RPMI7951 (cell line): ENCODE measurements at places on chromosomes 12 and 14.

GRCh38 chr14:72528059-72528862 lies 365.6 kb downstream of the DPF3 start:
- DNase-seq = peak; percentile 81

- no peak for DNase-seq
Measured at GRCh38 chr12:94206886-94207285, 58.5 kb downstream of the PLXNC1 start.

DNA sequence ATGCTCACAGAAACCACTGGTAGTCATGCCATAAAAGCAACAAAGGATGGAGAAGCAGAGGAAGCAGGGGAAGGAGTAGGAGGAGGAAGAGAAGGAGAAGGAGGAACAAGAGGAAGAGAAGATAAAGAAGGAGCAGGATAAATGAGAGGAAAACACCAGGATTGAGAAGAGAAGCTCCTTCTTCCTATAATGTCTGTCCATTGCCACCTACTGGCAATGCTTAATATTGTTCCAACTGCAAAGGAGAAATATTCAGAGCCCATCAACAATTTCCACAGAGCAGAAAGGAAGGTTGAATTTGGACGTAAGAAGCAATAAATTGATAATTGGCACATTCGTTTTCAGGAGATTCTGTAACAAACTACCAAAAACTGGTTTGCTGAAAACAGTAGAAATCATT lies 898.4 kb downstream of the SLC16A7 start:
- peak; percentile 7 for DNase-seq

- no peak for DNase-seq
Measured at GRCh38 chr12:3087758-3088650, 10.8 kb downstream of the TSPAN9 start.

DNA sequence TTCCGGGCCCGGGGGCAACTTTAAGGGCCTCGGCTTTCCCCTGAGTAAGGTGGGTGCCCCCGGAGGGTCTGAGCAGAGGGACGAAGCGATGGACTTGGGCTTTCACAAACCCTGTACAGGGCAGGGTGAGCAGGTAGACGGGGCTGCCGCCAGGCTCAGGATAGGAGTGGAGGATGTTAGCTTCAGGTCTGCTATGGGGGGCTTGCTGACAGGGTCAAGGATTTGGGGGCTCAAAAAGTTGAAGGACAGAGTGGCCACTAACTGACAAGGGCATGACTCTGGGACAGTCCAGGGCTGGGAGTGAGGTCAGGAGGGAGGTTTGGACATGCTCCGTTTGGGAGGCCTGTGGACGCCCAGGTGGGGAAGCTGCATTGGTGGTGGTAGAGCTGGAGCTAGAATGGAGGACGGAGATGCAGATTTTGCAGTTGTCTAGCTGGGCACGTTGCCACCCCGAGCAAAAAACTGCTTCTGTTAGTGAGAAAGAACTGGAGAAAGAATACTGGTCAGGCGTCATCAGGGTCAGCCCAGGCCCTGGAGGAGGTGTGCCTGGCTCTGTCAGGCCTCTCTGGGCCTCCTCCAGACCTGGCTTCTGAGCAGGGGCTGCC lies 113.3 kb downstream of the ADGRD1 start:
- DNase-seq = no peak

DNA sequence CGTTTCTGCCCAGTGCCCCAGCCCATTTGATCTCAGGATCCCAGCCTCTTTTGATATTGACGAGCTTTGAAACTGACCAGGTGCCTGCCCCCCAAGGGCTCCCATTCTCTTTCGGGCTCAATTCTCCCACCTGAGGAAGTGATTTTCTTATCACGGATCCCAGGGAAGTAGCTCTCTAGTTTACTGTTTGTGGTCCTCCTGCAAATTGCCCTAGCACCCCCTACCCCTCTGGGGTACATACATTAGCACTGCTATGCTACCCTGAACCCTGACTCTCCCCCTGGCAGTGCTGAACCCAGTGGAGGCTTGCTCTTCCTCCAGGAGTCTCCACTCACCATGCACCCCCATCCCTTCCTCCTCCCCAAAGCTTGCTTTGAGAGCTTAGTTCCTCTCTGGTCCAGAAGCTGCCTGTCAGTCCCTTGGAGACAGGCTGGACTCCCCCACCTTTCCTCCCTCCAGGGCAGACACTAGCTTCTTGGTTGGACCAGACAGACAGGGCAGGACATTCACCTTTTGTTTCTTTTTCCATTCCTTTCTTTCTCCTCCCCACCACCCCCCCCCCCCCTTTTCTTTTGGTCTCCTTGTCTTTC lies 4.4 kb upstream of the TBX3 start:
- no peak for DNase-seq

GRCh38 chr14:105240811-105241576 lies 7.3 kb upstream of the BTBD6 start:
- DNase-seq = no peak

DNA sequence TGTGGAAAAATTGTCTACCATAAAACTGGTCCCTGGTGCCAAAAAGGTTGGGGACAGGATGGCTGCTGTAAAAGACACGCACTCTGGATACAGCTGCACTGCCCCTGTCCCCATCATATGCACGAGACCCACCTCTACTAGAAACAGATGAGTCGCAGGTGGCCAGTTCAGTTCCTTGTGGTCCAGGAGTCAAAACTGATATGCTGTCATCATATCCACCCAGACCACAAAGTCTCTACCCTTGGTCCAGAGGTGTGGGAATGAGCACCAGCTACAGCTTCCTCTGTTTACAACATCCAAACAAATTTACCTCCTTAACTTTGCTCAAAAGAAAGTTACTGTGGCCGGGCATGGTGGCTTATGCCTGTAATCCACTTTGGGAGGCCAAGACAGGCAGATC lies 43.8 kb upstream of the DACT1 start:
- DNase-seq = no peak

DNA sequence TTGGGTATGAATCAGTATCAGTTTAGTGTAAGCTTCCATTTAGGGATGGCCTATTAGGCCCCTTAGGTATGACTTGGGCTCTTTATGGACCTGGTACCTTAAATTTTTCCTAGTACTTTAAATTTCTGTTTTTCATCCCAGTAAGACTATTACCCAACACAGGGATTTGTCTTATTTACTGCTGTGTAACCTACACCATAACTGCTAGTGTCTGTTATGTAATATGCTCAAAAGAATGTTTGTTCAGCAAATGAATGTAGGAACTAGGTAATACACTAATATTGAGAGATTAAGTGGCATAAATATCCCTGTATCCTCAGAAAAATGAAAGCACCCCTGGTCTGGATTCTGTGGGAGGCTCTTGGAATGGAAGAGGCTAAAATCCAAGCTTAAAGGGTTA lies 63.7 kb upstream of the YARS2 start:
- no peak for DNase-seq

- DNase-seq = peak; percentile 1
Measured at GRCh38 chr14:77616133-77616453, 344 bp downstream of the SPTLC2 start.
